Cardiac atrium fibroblast (primary cell): ENCODE measurements at places on chromosomes 3 and 15. TPM values are rescaled to one million over a fixed set of nuclear protein-coding genes. Genes with fewer than 3 reads are reported as not detected.

Gene RTP2
- total RNA-seq: not detected in 2 replicates

Gene NEK11
- total RNA-seq: 1.9 and 2.5 TPM in 2 replicates

Gene C2CD4A
- total RNA-seq: 0.72 and 7.9 TPM in 2 replicates

Gene NANOGP8
- not detected in 2 replicates for total RNA-seq

Gene FBXO40
- not detected in 2 replicates for total RNA-seq

Gene SCN5A
- total RNA-seq: 0.16 and 0.18 TPM in 2 replicates

Gene PEX11A
- 3.2 and 4.2 TPM in 2 replicates for total RNA-seq

Gene GABRR3
- not detected in 2 replicates for total RNA-seq
